ENCODE measurements at places on chromosomes 11 and 22.

- no peak for DNase-seq
Observed at GRCh38 chr11:111532365-111532709, 8.2 kb upstream of the LAYN start.

- DNase-seq, result no peak
Observed at GRCh38 chr11:940496-941135, 14.9 kb downstream of the AP2A2 start.

GRCh38 chr22:47848184-47848920, 1085.9 kb downstream of the TBC1D22A start:
- no peak for DNase-seq

- DNase-seq, result no peak
Observed at GRCh38 chr11:73147771-73148681, 5.9 kb upstream of the FCHSD2 start.

- no peak for DNase-seq
Observed at GRCh38 chr11:123509737-123510578, 79.9 kb downstream of the GRAMD1B start.

DNA sequence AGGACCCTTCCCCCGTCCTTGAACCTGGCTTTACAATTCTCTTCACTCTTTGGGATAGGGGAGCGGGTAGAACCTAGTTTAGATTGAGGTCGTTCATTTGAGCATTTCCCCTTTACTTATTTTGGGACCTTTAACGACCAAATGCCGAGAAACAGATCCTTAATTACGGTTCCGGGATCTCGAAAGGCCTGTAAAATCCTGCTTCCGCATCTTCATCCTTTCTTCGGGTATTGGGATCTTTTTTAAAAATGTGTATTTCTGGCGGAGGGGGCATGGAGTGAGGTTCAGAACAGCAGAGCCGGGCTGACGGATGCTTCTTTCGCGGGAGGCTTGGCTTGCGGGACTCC, 395 bp upstream of the HIPK3 start:
- DNase-seq, result no peak

DNA sequence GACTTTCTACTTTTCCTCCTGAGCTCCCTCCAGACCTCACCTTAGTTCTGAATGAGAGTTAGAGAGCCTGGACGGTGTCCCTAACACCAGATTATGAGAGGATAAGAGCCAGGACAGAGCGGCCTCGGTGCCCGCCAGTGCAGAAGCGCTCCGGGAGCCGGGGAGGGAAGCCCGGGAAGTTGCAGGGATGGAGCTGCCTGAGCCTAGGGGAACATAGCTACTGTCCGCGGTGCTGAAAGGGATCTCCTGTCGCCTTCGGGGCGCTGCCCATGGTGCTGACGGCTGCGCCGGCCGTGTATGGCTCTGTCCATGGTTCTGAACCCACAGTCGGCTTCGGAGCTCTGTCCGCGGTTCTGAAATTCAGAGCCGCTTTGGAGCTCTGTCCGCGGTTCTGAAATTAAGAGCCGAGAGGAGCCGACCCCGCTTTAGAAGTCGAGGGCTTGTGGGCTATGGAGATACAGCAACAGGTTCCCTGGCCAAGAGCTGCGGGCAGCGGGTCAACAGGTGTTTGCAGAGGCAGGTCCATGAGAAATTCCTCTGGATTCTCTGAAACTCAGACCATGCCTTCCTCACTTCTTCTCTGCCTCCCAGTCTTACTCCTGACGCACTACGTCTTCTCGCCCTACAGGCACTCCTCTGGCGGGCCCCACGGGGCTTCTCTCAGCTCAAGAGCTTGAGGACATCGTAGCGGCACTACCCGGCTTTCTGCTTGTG, 814 bp downstream of the NPAS4 start:
- DNase-seq, result peak; percentile 96

DNA sequence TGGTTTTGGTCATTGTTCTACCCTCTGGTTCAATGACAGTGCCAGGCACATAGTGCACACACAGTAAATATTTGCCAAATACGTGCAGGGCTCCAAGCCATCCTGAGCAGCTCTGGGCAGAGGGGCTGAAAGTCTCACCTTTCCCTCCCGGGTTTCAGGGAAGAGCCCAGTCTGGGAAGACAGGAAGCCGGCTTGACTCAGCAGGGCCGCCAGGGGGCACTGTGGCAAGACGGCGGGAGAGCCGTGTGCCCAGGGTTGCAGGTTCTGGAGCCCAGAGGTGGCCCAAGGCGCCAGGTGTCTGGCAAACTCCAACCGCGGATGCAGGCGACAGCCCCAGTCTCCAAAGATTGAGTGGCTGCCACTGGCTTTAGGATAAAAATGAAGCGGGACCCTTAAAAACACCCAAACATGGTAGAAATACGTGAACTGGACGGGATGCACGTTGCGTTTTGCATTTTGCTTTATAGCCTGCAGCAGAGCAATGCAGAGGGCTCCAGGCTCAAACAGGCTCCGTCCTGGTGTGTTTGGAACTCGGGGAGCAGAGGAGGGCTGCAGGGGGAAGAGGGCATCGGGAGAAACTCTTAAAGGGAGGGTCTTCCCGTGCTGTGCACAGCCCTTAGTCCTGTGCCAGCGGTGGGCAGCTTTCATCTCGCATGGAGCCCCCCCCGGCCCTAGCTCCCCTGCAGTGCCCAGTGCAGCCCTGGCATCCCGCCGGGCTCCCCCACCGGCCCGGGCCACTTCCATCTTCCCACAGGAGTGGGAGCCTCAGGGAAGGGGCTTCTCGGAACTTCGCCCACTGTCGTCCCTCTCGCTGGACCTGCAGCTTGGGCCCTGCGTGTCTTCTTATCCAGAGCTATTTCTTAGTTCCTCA, 10.7 kb downstream of the KRTAP5-5 start:
- DNase-seq, result no peak

DNA sequence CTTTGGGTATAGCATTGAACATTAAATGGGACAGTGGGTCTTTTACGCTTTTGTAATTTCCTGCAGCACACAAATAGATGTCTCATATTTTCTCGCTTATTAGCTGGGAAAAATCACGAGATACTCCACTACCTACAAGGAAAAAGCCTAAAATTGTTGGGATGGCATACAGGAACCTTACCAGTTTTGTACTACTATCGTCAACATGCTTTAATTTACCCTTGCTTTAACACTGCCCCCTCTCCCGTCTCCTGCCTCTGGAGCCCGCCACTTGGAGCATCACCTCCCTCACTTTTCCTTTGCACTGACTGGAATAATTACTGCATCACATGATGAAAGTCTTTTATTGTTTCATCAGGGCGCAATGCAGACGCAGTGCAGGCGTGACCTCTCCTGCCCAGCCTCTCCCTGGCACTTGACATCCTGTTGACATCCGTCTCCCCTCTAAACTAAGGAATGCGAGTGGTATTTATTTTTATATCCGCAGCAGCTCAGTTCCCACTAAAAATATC, 1.0 kb upstream of the FNBP4 start:
- DNase-seq, result peak; percentile 70

DNA sequence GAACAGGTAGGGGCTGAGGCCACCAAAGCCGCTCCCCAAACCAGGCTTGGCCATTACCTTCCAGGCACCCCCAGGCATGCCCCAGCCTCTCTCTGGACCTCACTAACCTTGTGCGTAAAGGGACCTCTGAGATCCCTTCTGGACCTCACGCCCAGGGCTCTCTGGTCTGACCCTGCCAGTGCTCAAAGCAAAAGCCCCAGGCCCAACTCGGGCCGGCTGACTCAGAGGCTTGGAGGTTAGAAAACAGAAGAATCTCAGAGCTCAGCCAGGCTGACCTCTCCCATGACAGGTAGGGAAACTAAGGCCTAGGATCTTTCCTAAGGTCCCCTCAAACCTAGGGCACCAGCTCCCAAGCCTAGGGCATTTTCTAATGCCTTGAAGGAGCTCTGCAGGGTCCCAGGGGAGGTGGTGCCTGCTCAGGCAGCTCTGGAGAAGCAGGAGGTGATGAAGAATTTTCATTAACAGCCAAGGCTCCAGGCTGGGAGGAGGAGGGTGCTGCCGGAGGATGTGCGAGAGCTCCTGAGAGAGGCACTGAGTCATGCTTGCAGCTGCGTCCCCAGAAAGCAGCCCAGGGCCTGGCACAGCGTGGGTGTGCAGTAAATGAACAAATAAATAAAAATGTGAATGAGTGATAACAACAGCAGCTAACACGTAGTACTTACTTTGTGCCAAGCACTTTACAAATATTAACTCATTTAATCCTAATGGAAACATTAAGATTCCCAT, 25.6 kb downstream of the ARRB1 start:
- DNase-seq, result peak; percentile 43

DNA sequence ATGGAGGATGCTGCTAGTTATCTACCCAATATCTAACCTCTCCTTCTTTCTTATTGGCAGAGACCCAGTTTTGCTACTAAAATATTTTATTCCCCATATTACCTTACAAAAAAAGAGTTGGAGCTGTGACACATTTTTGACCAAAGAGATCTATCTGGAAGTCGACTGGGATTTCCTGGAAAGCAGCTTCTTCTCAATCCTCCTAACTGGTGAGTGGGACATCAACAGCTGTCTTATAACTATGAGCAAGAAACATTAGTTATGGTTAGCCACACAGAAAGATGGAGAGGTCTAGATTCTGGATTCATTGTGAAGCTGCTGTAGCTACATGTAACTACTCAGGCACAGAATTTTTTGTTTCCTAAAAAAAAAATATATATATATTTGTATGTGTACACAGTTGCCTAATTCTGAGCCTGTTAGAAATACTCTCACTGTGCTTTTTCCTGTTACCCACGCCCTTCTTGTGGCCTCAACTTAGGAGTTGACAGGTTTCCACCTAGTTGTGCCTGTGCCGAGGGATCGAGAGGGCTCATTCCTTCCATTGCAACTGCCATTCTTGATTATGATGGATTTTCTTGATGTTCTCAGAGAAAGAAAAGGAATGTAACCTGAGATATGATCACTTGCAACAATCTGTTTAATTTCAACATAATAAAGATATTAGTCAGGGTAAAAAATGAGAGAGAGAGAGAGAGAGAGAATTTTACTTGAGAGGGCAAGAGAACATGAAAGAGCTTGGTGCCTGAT, 142.0 kb downstream of the SLC17A6 start:
- DNase-seq, result no peak

GRCh38 chr22:39292561-39293074, 26.8 kb downstream of the RPL3 start:
- peak; percentile 90 for DNase-seq

GRCh38 chr11:129584316-129584715, 208.7 kb downstream of the BARX2 start:
- no peak for DNase-seq

- DNase-seq, result no peak
Observed at GRCh38 chr11:122851366-122851966, 13.2 kb downstream of the CRTAM start.

Data from tibial nerve (tissue), 4 donors.